ENCODE measurements at places on chromosomes 6 and 20.

DNA sequence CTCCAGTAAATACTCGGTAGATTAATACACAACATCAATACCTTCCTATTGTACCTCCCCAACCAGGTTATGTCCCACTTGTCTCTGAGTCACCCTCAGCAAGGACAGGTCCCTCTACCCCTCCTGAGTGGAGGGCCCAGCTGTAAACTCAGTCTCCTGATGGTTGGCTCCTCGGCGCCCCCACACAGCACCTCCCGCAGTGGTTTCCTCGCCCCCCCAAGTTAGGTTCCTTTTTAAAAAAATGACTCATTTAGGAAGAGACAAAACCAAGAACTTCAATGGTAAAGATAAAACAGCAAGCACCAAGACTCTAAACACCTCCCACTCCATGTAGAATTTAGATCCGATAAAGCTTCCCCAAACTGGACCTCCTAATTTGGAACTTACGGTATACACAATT lies 83.5 kb downstream of the TRERF1 start:
- DNase-seq, result no peak

- DNase-seq, result no peak
Measured at GRCh38 chr20:3248167-3248992, 9.4 kb upstream of the SLC4A11 start.

DNA sequence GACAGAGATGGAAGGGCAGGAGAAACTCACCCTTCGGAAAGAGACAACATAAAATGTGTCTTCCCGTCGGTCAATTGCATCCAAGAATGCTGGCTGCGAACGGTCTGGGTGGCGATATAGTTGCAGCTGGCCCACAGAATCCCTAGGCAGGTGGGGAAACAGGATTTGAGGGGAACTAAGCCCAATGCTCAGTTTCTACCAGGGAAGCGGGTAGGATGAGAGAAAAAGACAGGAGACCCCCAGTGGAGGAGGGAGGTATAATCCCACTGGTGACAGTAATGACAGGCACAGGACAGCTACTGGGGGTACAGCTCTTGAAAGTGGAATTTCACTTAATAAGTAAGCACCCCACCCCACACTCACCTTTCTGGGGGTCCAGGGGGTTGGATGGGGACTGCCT lies 7.5 kb upstream of the TNXB start:
- DNase-seq, result no peak

- DNase-seq, result no peak
Measured at GRCh38 chr20:59204165-59204894, 40.7 kb downstream of the ZNF831 start.

DNA sequence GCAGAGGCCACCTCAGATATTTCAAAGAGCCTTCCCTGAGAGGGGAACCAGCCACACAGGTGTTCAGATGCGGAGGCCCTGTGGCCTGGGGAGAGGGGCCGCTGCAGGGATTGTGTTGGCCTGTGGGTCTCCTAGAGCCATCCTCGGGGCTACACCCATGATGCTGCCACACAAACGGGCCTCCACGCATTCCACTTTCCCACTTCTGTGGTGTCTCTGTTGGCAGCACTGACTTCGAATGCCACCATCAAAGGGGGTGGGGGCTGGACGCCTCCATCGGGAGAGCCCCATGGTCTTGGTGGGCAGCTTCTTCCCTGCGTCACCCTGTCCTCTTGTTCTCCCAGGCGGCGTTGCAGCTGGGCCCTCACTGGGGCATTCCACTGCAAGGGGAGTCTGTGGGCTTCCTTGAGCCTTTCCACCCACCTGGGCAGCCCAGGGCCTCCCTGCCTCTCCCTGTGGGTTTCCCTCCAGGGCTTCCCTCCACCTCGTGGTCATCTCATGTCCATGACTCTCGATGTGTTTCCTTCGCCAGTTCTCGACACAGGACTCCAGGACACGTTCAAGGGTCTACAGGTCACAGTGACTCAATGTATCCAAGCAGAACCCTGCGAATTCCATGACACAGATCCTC lies 145.5 kb downstream of the ERMARD start:
- no peak for DNase-seq

DNA sequence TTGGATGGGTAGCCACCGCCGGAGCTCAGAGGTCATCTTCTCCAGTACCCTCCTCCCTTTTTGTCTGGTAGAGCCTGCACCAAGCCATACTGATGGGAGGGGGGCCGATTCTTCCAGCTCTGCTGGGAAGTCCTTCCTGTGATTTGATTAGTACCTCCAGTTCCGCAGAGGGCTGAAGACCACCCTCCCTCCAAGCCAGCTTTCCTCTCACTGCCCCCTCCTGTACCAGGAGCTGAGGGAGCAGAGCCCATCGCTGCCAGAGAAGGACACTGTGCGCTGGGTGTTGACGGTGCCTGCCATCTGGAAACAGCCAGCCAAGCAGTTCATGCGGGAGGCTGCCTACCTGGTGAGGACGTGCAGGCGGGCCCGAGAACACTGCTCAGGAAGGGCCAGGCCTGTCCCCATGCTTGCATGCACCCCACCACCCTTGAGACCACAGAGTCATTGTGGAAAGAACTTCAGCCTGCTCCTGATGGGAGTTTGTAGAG lies 13.2 kb downstream of the HSPA12B start:
- DNase-seq, result no peak

GRCh38 chr6:89488438-89488837 lies 55.5 kb downstream of the ANKRD6 start:
- no peak for DNase-seq

- no peak for DNase-seq
Measured at GRCh38 chr6:7183707-7184106, 75.9 kb downstream of the RREB1 start.

DNA sequence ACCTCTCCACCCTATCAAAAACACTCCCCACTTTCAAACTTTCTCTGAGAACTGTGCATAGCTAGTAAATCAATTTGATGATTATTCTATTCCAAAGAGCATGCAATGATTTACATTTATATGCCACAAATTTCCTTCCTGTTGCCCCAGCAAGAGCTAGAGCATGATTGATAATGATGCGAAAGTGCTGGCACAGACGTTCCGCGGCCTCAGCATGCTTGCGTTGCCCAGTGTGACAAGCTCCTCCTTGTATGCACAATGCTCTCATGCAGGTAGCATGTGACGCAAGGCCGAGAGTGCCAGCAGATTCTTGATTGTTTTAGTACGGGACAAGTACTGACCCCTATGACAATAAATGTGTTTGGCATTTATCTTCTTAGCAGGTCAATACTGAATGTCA lies 696.3 kb upstream of the SLC35B3 start:
- DNase-seq, result no peak

- DNase-seq, result no peak
Measured at GRCh38 chr20:41339957-41340326, 679 bp upstream of the LPIN3 start.

DNA sequence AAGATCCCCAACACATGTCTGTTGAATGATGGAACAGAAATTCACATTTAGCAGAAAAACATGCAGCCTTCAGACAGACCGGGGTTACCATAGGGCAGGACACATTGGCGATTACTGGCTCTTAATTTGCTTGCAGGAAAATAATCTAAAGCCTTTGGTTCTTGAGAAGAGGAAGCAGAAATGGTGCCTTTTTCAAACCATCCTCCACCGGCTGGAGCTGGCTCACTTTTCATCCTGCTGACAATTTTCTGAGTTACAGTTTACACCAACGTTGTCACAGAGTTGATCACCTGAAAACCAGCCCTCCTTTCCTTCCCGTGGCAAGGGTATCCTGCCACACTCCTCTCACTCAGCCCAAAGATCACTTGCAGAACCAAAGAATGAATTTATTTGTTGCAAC lies 32.6 kb downstream of the SF3B5 start:
- DNase-seq, result no peak

DNA sequence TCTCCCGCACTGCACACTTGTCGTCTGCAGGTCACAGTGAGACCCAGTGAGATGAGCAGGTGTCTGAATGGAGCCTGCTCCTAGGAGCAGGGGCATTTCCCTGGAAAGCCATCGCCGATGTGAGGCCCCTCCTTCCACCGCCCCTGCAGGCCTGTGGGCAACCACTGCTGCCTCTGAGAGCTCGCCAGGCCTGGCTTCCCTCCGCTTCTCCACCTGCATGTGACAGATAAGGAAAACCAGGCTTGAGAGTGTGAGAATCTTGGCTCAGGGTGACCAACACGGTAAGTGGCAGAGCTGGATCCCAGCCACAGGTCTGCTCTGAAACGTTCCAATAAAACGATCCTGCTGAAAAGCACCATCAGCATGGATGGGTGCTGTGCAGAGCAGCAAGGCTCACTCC lies 332.8 kb downstream of the CDH4 start:
- DNase-seq, result no peak

- DNase-seq, result no peak
Measured at GRCh38 chr6:145704143-145704781, 31.1 kb downstream of the EPM2A start.

DNA sequence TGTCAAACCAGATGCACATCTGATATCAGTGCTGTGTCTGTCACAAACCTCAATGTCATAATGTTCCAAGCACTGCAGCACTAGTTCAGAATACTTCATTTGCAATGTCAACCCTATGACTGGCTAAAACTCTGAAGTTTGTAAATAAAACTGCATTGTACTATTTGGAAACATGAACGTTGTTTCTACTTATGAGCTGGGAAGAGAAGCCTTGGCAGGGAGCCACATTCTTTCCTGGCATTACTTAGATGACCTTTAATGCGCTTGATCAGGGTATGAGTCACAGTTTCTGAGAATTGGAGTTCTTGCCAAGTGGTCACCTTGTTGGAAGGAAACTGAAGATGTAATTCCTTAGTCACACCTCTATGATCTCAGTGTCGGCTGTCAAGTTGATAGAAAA lies 664.8 kb upstream of the MMS22L start:
- DNase-seq, result peak; percentile 95

DNA sequence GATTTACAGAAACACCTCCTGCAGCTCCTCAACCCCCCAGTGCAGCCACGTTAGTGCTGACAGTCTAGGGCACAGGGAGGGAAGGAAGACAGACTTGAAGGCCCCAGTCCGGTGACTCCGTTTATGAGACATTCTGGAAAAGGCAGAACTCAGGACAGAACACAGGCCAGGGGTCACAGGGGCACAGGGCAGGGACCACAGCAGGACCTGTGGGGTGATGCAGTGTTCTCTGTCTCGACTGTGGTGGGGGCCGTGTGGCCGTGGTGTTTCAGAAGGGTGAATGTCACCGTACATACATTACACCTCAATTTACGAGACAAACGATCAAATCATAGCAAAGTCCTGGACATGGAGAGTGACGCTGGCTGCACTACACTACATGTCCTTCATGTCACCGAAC lies 11.3 kb downstream of the BHLHE23 start:
- no peak for DNase-seq

- DNase-seq, result no peak
Measured at GRCh38 chr6:131894493-131895424, 56.4 kb downstream of the CCN2 start.

DNA sequence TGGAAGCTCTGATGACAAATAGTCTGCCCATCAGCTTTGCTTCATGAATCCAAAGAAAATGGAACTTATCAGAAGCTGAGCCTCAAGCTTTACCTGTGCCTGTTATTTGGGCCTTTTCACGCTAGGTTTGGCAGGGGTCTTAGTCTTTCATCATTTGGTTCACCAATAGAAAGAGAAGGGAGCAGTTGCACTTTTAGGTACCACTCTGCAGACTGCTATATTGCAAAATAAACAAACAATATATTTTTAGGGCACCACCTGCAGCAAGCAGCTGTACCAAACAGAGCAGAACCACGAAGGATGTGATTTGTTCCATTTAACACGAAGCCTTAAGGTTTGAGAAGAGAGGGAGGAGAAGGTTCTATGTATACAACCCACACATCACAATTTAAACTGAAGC lies 291.4 kb upstream of the RNF217 start:
- no peak for DNase-seq

DNA sequence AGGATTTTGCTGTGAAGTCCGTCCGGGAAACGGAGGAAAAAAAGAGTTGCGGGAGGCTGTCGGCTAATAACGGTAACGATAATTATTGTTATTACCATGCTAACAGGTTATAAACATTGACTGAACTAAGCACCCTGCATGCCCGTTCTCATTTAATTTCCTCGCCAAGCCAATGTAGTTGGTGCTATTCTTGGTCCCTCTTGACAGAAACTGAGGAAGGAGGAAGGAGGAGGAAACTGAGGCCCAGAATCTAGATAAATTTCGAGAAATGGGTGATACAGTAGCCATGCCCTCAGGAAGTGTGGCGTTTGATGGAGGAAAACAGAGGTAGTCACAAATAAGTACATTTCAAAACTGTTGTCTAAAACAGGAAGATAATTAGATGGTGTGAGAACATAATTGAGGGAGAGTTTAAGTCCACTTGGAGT lies 474 bp downstream of the TPX2 start:
- no peak for DNase-seq

DNA sequence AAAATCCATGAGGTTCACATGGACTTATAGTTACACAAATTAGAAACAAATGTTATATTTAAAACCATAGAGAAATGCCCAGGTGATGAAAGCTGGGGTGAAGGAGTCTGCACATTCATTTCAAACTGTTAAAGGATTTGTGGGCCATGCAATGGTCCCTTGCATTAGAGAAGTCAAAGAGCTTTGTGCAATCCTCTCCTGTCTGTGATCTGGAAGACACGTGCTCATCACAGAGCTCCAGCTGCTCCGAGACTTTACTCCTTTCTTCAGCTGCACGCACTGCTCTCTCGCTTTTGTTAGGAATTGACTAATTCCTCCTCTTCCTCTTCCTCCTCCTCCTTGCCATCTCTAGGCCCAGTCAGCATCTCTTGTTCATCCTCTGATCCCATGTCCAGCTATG lies 4.1 kb upstream of the AIF1 start:
- DNase-seq, result no peak

GRCh38 chr20:51542033-51542570 lies 417 bp downstream of the NFATC2 start:
- no peak for DNase-seq

DNA sequence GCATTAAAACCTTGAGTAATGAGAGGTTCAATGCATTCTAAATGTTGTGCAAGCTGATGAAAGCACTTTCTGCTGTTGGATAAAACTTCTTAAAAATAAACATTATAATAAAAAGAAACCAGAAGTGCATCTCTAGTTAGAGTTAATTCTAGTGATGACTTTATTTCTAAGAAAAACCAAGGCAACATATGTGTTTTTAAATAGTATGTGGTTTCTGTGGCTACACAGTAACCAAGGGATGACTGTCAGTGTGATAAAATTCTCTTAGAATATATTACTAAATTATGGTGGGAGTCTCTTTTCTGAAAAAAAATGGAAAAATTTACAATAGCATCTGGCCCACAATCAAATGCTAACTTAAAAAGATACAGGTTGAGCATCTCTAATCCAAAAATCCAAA lies 117.0 kb downstream of the ME1 start:
- no peak for DNase-seq

DNA sequence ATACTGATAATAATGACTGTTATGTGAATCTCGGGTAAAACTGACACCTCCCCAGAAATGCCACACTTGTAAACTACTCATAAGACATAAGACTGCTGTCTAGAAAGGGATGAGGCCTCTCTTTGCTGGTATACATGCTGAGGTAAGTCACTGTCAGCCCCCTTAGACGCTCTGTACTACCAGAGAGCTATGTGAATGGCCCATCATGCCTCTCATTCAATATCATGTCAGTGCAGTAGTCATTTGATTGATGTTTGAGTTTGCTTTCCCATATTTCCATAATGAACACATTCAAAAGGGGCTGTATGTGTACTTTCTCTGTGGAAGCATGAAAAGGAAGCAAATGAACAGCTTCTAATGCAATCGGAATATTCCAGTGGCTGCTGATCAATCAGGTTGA lies 119.4 kb upstream of the AGPAT4 start:
- DNase-seq, result no peak
